Activated naive CD8-positive, alpha-beta T cell treated with anti-CD3 and anti-CD28 coated beads for 36 hours (primary cell): ENCODE measurements at places on chromosomes 11 and 22. TPM values are rescaled to one million over a fixed set of nuclear protein-coding genes. Genes with fewer than 3 reads are reported as not detected.

The CHRM4 gene
- 0.14 TPM for total RNA-seq

The SMIM38 gene
- 0.20 TPM for total RNA-seq

DNA sequence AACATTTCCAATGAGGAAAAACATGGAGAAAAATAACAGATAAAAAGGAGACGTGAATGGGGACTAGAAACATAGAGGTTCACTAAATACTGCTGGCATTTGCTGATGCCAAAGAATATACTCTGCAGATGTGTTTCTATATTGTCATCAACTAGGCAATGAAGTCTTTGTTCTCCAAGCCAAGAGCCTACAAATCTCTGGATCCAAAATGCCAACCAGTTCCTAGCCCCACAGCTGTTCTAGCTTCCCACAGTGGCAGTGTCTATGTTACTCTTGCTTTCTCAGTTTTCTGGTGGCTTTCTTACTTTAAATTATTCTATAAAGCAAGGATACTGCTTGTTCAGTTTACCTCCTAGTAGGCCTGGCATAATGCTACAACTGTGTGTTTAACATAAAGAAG lies 977.9 kb upstream of the CCDC90B start:
- DNase-seq = no peak

The ANKK1 gene
- 0.23 TPM for total RNA-seq

The MRGPRX3 gene
- not detected for total RNA-seq

GRCh38 chr11:33847251-33847650 lies 44.6 kb downstream of the LMO2 start:
- DNase-seq = no peak

The PVALB gene
- not detected for total RNA-seq

DNA sequence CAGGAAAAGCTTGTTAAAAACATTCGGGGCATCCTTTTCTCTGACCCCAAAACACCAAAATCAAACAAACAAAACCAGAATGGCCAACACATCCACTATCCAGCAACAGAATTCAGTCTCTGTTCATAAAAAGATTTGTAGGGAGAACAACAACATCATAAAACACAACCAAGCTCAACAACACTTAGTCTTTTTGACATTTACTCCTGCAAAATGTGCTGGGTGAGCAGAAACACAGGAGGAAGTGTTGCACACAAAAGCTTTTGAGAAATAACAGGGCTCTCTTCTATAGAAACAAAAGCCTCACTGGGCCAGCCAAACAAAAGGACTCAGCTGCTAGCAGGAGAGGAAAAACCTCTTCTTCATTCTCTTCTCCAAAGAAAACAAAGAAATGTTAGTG lies 736.0 kb upstream of the CCDC90B start:
- no peak for DNase-seq

DNA sequence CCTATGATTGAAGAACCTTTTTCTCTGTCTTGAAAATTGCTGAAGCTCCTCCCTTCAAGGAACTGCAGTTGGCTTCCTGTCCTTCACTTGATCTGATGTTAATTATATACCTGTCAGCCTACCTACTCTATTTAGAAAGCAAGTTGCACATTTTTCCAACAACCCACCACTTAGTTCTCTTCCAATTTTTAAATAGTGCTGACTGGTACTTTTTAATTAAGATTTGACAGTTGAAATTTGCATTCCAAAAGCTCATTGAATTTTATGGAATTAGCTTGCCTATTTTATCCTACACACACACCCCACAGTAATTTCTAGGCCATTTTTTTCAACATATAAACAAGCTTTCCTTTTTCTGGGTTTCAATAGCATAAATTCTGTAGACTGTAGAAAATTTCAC lies 820.3 kb upstream of the FAT3 start:
- no peak for DNase-seq

- no peak for DNase-seq
Observed at GRCh38 chr11:73423506-73423905, 47.3 kb downstream of the RELT start.

- DNase-seq = no peak
Observed at GRCh38 chr11:64150481-64151239, 15.3 kb downstream of the MACROD1 start.

The UPK2 gene
- total RNA-seq = 0.49 TPM

The CAVIN3 gene
- total RNA-seq = 30.0 TPM

The HTR3A gene
- total RNA-seq = not detected
